SHP77 treated with DMSO at 0.1 percent for 48 hours (cell line): ENCODE measurements at places on chromosomes 11 and 22.

GRCh38 chr22:42273855-42274451 is 3.5 kb upstream of the TCF20 start:
- DNase-seq = no peak

GRCh38 chr11:112961146-112961668 is at the start of gene NCAM1:
Gene NCAM1, plus strand, starts transcription at chr11:112961420.
- DNase-seq = peak; percentile 90

- DNase-seq = peak; percentile 59
Observed at GRCh38 chr11:46112961-46113607, 8.2 kb downstream of the PHF21A start.

DNA sequence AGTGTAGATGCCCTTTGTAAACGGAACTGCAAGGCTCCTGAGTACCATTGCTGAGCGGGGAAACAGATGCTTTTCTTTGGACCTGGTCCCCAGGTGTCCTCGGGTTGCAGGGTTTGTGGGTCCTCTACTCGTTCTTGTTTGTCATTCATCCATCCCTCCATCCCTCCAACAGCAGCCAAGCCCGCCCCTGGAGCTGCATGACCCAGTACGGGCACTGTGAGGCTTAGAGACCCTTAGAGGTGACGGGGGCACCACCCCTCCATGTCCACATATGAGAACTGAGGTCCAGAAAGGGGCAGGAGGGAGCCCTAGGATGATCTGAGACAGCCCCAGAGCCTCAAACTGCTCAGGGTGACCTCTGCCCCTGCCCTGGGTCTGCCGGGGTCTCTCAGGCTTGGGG is 45.4 kb downstream of the WNT11 start:
- no peak for DNase-seq

GRCh38 chr11:60241786-60242185 is 1.2 kb downstream of the MS4A4E start:
- no peak for DNase-seq

- no peak for DNase-seq
Observed at GRCh38 chr11:88333862-88334261, 3.7 kb downstream of the CTSC start.

DNA sequence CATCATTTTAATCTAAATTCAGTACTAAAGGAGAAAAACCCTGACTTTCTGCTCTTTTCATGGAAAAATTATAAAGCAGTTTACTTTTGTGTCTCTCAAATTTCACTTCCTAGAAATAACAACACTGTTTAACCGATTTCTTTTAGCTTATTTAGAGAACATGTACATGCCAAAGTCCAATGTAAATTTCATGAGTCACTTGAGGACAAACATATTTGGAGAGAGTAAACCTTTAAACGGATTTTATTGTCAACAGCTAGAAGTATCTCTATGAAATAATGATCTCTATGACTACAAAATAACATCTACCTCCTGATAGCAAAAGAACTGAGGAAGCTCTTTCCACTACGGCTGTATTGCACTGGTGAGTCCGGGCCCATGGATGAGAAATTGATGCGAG is 46.3 kb upstream of the SLC22A25 start:
- no peak for DNase-seq

DNA sequence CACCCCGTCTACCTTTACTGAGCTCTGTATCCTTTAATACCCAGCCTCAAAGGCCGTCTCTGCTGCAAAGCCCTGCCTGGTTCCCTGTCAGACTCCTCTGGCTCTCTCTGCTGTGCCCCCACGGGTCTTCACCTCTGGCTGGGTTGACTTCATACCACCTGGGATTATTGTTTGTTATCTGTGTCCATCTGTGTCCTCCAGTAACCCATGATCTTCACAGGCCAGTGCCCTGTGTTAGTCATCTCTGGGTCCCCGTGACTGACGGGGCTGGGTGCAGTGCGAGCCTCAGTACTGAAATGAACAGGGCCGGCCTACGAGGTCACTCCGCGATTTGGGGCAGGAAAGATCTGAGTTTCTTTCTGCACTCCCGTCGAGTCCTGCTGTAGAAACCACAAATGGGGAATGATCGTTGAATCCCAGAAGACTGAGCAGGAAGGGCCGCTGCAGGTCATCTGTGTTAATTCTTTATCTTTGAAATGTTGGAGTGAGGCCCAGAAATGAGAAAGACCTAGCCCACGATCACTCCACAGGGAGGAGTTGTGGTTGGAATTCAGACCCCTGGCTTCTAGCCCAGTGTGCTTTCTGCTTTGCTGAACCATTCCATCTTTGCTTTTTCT is 12.3 kb upstream of the TUB start:
- no peak for DNase-seq

DNA sequence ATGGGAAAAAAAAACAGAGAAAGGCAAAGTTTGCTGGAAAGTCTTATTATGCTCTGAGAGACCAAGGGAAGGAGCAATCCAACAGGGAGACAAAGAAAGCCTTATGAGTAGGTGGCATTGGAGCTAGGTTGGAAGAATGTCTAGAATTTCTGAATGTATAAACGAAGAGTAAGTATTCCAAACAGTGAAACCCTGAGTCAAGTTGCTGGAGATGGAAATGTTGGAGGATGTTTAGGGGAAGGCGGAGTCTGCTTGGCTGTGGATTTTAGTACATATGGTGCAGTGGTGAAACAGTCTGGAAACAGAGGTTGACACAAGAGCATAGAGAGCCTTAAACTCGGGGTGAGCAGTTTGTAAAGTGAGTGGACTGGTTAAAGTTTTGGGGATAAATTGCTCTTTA is 314.8 kb upstream of the CADM1 start:
- DNase-seq = no peak

DNA sequence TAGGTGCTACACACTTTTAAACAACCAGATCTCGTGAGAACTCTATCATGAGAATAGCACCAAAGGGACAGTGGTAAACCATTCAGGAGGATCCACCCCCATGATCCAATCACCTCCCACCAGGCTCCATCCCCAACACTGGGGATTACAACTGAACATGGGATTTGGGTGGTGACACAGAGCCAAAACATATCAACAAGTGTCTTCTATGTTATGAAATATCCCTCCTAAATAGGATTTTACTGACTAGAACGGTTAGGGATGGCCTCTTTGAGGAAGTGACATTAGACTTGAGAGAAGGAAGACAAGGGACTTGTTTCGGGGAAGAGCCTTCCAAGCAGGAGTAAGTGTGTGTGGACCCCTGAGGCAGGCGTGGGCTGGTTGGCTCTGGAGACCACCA is 11.9 kb upstream of the MRPL11 start:
- DNase-seq = no peak

GRCh38 chr22:44916281-44917231 is 93.2 kb downstream of the PHF21B start:
- DNase-seq = no peak

DNA sequence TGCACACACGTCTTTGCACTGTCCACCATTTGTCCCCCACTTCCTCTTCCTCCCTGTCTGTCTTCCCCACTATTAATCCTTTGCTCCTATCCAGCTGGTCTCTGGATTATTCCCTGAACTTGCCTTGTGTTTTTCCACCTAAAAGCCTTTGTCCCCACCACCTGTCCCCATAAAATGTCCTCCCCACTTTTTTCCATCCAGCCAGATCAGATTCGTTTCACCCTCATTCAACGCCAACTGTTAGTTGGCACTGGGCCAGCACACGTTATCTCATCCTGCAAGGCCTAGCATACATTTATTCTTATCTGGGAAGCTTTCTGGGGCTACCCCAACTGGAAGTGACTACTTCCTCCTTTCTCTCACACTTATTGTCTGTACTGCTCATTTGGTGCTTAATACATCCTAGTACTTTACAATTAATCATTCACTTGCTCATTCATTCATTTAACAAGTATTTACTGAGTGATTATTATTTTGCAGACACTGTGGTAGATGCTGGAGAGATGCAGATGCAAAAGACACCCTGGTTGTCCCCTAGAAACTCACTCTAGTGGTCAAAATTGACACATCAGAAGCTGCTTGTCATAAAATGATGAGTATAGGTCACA is 96.2 kb downstream of the RASSF10 start:
- no peak for DNase-seq

GRCh38 chr22:37922191-37922590 is 16.1 kb downstream of the MICALL1 start:
- DNase-seq = no peak

DNA sequence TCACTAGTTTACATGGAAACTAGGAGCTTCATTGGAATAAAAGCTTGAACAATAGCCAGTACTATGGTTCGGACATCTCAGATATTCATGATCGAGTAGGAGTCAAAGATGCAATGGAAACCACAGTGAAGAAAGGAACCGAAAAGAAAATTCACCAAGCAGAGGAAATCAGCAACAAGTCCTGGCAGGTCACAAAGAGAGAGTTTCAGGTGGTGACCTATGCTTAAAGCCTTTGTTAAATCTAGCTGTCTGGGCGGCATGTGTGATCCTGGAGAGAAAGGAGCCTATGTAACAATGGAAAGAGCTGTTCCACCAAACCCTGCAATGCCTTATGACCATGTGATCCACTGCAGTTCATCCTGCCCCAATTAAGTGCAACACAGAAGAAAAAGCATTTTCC is 68.9 kb upstream of the POU2AF2 start:
- DNase-seq = no peak

DNA sequence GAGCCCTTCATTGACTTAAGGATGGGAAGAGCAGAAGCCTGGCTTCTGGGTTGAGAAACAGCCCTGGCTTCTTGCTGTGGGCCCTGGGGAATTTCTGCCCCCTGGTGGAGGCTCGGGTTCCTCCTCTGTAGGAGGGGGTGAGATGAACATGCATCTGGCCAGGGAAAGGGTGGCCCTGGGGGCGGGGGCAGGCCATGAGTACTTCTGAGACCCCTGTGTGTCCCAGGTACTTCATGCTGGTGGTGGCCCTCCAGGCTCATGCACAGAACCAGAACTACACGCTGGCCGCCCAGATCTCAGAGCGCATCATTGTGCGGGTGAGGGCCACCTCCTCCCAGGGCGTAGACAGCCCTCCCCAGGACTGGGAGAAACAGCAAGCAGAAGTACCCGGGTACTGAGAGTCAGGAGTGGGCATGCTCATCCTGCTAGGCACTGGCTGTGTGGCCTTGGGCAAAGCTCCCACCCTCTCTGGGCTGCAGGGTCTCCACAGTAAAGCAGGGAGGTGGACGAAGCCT is 15.8 kb downstream of the TMEM258 start:
- no peak for DNase-seq

DNA sequence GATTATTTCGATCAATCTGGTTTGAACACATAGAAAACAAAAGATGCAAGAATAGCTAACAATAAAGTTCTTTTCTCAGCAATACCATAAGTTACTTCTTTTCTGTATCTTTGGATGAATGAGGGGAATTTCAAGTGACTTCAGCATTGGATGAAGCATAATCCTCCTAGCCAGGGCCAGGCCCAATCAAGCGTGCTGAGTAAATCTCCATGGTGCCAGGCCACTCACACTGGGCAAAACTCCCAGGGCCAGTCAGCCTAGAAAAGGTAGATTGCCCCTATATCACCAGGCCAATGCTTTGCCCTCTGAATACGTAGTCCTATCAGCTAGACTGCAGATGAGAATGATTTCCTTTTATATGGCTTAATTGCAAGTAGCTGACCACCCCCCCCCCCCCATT is 6.0 kb downstream of the CNTF start:
- DNase-seq = no peak

DNA sequence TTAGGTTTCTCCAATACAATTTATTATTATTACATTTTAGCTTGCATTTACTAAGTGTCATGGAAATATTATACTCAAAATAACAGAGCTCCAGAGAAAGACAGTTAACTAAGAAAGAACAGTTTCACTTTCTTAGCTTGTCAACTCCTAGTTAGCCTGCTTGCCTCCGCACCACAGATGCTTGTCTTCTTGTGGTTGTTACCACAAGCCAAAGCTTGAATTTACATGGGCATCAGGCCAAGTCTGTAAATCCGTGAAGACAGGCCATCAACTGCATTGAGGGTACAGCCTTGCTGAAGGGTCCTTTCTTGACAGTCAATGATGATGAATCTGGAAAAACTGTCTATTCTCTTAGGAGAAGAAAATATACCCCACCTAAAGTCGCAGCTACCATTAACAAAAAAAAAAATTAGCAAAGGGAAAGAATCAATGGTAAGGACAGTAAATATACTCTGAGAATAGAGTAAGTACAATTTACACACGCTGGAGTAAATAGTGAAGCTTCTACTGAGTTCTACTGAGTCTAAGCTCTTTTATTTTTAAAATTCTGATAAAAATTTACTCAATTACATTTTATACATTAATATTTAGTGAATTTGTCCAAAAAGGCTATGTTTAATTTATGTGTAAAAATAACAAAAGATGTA is 15.6 kb upstream of the DENND5A start:
- DNase-seq = no peak

- DNase-seq = no peak
Observed at GRCh38 chr11:433111-433510, 8.7 kb downstream of the ANO9 start.

GRCh38 chr22:49936973-49937757 is 18.7 kb downstream of the CRELD2 start:
- no peak for DNase-seq

DNA sequence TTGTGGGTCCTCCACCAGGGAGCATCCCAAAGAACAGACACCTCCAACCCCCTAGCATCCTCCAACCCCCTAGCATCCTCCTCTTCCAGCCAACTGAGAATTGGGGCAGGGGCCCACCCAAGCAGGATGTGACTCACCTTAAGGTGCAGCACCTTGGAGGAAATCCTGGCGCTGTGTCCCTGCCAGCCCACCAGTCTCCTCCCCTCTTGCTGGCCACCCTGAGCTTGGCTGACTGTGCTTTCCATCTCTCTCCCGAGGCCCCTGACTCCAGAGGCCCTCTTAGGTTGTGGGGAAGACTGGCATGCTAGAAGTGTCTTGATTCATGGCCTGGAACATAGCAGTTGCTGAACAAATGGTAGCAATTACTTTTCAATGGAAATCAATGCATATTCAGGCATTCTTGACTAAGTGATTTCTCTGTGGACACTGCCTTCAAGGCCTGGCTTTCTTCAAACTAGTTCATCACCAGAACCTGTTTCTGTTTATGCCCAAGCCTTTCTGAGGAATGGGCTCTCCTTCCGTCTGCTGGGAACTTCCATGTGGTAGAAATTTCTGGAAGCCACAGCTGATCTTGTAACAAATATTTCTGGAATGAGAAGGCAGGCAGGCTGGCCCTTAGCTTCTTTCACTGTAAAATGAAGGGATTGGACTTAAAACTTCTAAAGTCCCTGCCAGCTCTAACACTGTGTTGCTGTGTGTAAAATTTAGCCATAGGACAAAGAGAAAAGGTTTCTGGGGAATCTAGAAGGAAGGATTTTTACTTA is 60.5 kb downstream of the CEP164 start:
- DNase-seq = no peak

GRCh38 chr22:32333769-32334659 is 23.7 kb upstream of the RFPL3 start:
- DNase-seq = no peak

DNA sequence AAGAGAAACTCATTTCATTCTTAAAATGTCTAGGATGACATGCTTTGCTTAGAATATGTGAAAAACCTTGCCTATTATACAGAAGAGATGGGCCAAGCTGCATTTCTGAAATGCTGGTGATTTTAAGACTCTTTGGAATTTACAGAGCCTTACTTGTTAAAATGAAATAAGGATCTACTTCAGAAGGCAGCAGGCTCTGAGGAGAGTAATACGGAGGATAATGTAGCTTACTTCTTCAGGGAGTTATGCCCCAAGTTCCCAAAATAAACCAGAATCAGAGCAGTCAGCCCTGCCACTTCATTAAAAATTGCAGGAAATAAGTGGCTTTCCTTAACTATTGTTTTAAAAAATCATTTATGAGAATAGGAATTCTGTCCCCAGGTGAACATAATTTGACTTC is 1000.3 kb upstream of the RAG2 start:
- no peak for DNase-seq
